AG04449 (cell line): ENCODE measurements at places on chromosomes 12 and 14.

GRCh38 chr12:26791301-26791791 is 41.6 kb downstream of the ITPR2 start:
- DNase-seq, result no peak

DNA sequence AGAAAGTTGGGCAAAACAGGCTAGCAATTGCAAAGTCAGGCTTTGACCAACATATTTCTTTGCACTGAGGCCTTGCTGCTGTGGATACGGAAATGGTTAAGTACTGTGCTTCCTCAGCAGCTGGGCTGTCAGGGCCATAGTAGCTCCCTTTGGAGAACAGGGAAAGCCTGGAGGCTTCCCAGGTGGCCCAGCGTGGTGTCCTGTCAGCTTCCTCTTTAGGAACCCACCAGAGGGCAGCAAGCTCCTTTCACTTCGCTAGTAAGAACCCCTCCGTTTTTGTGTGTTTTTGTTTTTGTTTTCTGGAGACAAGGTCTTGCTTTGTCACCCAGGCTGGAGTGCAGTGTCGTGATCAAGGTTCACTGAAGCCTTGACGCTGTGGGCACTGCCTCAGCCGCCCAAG is 1.7 kb upstream of the CFAP251 start:
- DNase-seq, result no peak

- DNase-seq, result no peak
Observed at GRCh38 chr12:95962222-95962621, 19.1 kb downstream of the AMDHD1 start.

GRCh38 chr14:92599811-92600210 is 86.2 kb downstream of the RIN3 start:
- no peak for DNase-seq

- DNase-seq, result no peak
Observed at GRCh38 chr12:1830981-1831963, 10.9 kb downstream of the LRTM2 start.

- no peak for DNase-seq
Observed at GRCh38 chr12:49160399-49160798, 28.5 kb downstream of the TUBA1A start.

DNA sequence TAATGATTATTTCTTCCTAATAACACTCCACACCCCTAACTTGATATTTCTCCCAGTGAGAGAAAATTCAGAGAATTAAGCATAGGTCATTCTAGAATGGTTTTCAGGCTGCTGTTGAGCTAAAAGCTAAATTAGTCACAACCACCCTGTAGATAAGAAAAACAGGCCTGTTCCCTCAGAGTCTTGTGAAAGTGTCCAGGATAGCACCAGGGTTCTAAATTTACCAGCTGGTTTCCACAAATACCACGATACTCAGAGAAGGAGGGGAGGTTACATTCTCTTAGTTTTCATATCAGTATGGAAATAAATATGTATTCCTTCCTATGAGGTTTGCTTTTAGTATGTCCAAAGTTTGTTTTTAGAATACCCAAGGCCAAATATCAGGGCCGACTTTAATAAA is 66.0 kb upstream of the YARS2 start:
- DNase-seq, result no peak

DNA sequence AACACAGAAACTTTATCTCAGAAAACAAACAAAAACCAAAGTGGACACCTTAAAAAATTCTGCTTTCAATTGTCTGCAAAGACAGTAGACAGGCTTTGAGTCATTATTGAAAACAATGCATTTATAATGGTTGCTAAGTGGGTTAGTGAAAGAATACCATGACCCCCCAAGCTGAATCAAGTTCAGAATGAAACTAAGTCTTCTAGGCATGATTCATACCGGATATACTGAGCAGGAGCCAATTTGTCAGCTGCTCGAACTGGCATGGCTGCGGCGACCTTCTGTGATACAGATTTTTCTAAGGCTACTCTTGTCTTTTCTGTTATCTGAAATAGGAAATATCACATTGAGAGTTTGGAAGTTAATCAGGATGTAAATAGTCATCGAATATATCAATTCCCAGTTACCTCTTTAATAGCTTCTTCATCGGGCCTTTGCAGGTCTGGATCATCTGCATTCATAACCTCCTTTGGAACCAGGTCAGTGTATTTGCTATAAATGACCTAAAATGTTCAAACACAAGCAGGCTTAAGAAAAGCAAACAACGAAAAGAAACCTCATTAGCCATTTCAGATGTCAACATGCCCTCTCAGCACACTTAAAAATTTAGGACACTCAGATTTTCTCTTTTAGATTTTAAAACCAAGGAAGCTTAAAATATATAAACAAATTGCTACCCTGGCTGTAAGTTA is 22.3 kb downstream of the SNW1 start:
- no peak for DNase-seq

GRCh38 chr14:78519863-78520262 is 349.7 kb downstream of the NRXN3 start:
- no peak for DNase-seq

GRCh38 chr14:72523424-72524294 is 370.2 kb downstream of the DPF3 start:
- DNase-seq, result no peak

DNA sequence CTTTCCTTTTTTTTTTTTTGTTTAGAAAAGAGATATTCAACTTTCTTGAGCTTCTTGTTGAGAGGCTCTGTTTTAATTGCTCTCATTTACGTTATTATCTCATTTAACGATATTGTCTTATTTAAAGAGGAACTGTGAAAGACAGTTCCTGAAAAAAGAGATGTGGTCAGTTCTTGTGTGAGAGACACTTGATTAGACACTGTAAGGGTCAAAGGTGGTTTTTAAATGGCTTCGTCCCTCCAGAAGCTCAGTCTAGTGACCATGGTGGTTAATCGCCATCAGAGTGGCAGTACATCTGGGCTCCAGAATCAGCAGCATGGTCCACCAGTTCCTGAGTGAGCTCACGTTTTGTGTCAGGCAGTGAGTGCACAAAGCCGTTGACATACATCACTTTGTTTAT is 57.9 kb upstream of the KCNA5 start:
- DNase-seq, result no peak

- DNase-seq, result no peak
Observed at GRCh38 chr14:28758253-28758884, 8.2 kb upstream of the FOXG1 start.

DNA sequence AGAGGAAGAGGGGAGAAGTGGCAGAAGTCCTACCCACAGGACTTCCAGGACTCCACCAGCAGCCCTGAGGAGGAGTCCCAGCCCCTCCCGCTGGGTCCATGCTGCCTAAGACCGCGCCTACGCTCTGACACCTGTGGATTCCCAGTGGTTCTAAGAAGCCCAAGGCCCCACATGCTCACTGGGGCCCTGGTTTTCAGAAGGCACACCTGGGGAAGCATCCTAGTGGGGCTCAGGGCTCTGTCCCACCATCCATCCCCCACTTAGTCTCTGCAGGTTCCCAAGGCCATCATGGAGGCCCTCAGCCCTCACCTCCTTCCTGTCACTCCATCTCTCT is 32.6 kb downstream of the ACTN1 start:
- DNase-seq, result no peak

GRCh38 chr14:99350751-99351150 is 78.8 kb upstream of the BCL11B start:
- no peak for DNase-seq

- no peak for DNase-seq
Observed at GRCh38 chr12:39816671-39817185, 197.1 kb upstream of the ABCD2 start.

DNA sequence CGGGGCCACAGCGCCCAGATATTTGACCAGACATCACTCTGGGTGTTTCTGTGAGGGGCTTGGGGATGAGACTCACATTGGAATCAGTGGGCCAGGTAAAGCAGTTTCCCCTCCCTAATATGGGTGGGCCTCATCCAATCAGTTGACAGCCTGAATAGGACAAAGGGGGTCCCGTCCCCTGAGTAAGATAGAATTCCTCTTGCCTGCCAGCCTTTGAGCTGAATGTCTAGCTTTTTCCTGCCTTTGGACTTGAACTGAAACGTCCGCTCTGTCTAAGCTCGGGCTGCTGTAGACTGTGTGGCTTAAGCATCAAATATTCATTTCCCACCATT is 88.8 kb upstream of the DIO3 start:
- DNase-seq, result no peak

DNA sequence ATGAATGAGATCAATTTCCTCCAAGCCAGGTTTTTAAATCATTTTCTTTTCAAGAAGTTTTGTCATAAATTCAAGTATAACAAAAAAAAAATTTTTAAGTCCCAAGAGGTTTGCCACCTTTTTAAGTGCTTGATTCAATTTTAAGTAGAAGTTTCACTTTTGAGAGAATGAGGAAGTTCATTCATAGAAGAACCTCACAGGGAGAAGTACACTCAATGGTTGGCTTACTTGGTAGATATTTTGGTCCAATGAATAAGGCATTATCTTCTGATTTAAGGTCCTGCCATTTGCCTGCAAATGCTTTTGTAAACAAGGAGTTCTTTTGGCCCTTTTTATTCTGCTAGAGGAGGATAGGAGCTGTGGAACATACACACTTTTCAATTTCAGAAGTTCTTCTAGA is 96.7 kb upstream of the NOVA1 start:
- DNase-seq, result no peak

DNA sequence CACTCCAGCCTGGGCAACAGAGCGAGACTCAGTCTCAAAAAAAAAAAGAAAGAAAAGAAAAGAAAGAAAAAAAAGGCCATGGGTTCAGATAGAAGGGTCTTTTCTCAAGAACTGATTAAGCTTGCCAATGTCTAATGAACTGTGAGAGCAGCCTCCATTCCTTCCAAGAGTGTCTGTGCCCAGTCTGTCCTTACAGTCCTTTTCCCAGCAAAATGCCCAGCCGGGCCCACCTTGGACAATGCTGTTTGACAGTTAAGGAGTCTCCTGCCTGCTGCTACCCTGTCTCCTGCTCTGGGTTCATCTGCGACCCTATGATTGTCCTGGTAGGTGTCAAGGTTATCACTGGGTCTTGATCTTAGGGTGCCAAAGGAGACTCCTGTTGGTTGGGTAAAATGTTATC is 21.4 kb downstream of the SYNE3 start:
- DNase-seq, result no peak

GRCh38 chr12:132239796-132240668 is 89.4 kb downstream of the GALNT9 start:
- DNase-seq, result no peak

GRCh38 chr14:101937926-101938767 is 26.2 kb upstream of the DYNC1H1 start:
- no peak for DNase-seq

DNA sequence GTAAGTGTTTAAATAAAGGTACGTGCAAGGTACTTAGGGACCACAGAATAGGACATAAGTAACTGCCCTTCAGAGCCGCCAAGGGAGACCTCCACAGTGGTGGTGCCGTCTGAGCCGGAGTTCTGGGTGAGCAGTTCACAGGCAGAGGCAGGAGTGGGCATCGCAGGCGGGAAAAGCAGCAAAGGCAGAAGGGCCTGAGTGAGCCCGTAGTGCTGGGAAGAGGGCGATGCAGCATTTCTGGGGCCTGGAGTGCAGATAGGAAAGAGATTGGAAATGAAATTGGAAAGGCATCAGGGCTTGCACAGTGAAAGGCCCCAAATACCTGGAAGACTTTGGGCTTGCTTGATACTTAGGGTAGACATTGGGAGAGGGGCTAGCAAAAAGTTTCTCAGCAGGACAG is 32.9 kb downstream of the EVL start:
- DNase-seq, result no peak

- DNase-seq, result no peak
Observed at GRCh38 chr12:85363382-85364190, 83.6 kb downstream of the ALX1 start.

DNA sequence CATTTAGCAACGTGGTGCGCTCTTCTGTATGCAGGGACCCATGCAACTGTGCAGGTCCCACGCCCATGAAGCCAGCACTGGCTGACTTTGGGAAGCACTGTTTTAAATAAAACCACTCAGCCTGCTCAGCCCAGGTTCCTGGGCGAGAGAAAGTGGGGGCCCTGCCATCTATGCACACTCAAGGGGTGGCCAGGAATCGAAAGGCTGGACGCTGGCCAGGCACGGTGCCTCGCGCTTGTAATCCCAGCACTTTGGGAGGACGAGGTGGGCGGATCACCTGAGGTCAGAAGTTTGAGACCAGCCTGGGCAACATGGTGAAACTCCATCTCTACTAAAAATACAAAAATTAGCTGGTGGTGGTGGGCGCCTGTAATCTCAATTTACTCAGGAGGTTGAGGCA is 179.9 kb upstream of the TBX3 start:
- DNase-seq, result no peak

DNA sequence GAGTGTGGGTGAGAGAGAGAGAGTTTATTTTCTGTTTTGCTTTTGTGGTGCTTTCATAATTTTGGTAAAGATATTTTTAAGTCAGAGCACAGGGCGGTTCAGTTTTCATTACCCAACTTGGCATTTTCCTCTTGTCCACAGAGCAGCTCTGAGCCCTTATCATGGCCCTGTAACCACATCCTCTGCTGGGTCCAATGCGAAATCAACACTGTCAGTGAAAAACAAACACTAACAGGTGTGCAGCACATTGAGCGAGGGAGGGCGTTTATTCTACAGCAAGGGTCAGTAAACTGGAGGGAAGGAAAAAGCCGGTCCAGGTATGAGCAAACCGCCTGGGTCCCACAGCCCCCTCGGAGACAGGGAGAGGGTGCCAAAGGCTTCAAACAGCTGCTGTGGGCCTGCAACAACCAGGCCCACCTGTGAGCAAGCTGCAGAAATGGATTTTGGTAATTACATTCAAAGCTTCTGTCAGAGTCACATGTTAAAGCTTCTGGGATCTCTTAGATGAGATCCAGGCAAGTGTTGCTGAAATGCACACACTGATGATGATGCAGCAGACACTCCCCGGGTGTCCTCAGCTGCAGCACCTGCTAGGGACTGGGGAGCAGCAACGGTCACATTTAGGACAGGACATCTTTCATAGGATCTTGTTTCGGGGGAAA is 132.7 kb upstream of the DYRK2 start:
- no peak for DNase-seq

- DNase-seq, result no peak
Observed at GRCh38 chr12:6275928-6276887, 34.3 kb upstream of the PLEKHG6 start.

- no peak for DNase-seq
Observed at GRCh38 chr12:118164798-118165486, 29.0 kb downstream of the PEBP1 start.

DNA sequence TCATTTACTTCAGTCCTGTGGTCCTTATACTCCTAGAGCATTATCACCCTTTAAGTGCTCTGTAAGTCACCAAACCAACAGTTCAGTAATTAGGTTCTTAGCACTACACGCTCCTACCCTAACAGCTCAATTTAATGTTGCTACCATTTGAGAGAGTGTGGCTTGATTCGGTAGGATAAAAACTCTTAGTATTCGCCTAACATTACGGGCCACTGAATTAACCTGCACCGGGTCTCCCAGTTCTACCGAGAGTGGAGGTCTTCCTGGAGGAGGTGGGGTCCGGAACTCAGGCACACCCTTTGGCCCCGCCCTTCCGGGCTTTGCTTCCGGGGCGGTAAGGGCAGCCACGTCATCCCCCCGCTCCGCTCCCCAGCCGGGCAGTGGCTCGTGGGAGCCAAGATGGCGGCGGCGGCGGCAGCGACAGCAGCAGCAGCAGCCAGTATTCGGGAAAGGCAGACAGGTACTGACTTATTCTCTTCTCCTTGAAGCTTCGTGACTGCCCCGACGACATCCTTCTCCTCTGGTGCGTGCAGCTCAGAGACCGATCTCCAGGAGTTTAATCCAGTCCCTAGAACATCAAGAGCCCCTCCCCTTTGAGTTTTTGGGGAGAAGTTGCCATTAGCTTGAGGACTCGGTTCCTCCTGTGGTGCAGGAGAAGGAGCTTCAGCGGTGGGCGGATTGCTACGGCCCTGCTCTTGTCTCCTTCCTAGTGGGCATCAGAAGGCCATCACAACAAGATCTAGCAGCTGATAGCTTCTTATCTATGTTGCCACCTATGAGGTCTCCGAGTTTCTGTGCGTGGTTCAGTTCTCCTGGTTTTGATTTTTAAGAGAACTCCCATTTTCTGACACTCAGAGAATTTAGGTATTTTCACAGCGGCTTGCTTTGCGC is at the start of gene SCFD1:
Gene SCFD1 (plus strand): TSS at position 380 of the 891 bp plus-strand sequence. CDS start 20 bp downstream, at position 400.
- no peak for DNase-seq
